ENCODE measurements at places on chromosomes 5 and 9.
A peak's percentile ranks its signal among the peaks of the same experiment; 100 is the strongest.

GRCh38 chr5:1479581-1480188 lies 34.4 kb upstream of the SLC6A3 start:
- DNase-seq = peak; percentile 40

- DNase-seq = no peak
These were observed 215.2 kb upstream of the PTGER4 start for GRCh38 chr5:40464511-40464910.

GRCh38 chr5:109701252-109701651 lies 11.5 kb downstream of the MAN2A1 start:
- no peak for DNase-seq

- DNase-seq = no peak
These were observed 216.0 kb downstream of the ADAMTSL1 start for GRCh38 chr9:18689921-18690320.

DNA sequence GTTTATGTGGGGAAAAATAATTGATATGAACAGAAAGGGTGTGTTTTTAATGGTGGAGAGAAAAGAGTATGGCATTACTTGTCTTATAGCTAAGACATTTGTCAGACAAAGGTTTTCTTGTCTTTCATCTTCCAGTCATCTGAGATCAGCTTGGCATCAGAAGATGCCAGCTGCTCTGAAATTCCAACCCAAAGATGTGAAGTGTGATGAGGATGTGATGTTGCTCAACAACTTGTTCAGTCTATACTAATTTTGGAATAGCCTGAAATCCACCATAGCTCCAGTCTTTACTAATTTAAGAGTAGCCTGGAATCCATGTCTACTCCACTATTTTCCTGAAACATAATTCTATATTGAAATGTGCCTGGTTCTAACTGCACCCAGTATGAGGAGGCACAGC lies 182.3 kb downstream of the CFAP90 start:
- no peak for DNase-seq

GRCh38 chr9:20473515-20474013 lies 148.7 kb downstream of the MLLT3 start:
- no peak for DNase-seq

GRCh38 chr9:125189011-125189360 lies 617 bp downstream of the PPP6C start:
- no peak for DNase-seq

DNA sequence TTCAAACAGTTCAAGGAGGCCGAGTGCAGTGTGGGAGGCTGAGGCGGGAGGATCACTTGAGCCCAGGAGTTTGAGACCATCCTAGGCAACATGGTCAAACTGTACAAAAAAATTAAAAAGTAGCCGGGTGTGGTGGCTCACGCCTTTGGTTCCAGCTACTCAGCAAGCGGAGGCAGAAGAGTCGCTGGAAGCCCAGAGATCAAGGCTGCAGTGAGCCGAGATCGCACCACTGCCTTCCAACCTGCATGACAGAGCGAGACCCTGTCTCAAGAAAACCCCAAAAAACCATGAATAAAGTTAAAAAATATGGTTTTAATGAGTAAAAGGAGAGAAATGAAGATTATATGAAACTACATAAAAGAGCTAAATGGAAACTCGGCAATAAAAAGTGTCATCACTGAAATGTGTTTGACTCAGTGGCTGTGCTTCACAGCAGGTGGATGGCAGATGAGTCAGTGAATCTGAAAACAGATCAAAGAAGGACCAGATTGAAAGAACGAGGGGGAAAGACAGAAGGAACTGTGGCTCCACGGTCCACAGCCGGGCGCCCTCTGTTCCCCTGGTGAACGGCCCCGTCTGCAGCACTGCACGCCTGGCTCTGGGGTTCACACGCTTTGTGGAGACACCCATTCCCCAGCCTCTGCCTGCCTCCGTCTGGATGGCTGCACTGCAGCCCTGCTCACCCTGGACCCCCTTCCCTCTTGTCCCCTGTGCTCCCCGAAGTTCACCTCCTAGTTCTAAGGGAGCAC lies 25.1 kb downstream of the EXD3 start:
- no peak for DNase-seq

- no peak for DNase-seq
These were observed 85.1 kb upstream of the GRHPR start for GRCh38 chr9:37337301-37337890.

GRCh38 chr5:99674101-99674500 lies 745.3 kb upstream of the CHD1 start:
- DNase-seq = no peak

- no peak for DNase-seq
These were observed 72.1 kb upstream of the HSPB3 start for GRCh38 chr5:54383225-54383901.

DNA sequence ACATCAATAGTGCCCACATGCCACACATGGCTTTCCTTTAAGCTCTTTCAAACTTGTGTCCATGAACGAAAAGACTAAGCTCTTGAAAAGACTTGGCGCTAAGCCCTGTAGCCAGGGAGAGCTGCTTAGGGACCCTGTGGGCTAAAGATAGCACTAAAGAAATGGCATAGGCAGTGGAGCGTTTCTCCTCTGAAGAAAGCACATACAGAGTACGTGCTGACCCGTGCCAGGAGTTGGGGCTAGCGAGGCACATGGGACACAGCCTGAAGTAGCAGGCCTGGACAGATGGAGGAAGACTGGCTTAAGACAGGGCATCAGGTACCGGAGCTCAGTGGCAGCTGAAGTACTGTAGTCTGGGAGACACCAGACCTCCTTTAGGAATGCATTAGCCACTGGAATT lies 39.7 kb downstream of the ADGRV1 start:
- no peak for DNase-seq

- DNase-seq = no peak
These were observed 117.4 kb downstream of the CCDC171 start for GRCh38 chr9:15670246-15670645.

All from stimulated activated CD4-positive, alpha-beta T cell treated with anti-CD3 and anti-CD28 coated beads, Interleukin-1b, Interleukin-23, amount 100 ng/mL, for 4 hours (primary cell).